ENCODE measurements at places on chromosomes 1 and 21. TPM values are rescaled to one million over a fixed set of nuclear protein-coding genes. Genes with fewer than 3 reads are reported as not detected.

Gene RAB7B
- total RNA-seq: 2.4 TPM

DNA sequence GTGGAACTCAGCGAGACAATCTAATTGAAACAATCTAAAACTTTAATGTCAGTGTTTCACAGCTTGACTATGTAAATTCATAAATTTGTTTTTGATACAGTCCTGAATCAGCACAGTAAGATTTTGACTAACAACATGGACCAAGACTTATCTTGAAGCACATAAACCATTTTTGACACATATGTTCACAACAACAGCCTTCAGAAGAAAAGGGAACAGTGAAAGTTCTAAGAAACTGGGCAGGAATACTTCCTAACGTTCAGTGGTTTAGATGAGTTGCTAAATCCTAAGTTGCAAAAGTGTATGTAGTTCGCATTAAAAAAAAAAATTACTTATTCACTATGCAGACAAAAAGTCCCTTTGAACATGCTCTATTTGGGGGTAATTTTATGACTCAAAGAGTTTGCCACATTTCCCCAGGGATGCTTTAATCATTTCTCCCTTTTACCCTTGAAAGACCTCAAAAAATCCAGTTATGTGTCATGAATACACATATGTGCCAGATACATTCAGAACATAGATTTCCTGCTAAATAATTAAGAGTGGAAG is 120.2 kb downstream of the MRPL39 start:
- DNase-seq: no peak

GRCh38 chr1:247180581-247180980 is 8.8 kb upstream of the ZNF124 start:
- no peak for DNase-seq

DNA sequence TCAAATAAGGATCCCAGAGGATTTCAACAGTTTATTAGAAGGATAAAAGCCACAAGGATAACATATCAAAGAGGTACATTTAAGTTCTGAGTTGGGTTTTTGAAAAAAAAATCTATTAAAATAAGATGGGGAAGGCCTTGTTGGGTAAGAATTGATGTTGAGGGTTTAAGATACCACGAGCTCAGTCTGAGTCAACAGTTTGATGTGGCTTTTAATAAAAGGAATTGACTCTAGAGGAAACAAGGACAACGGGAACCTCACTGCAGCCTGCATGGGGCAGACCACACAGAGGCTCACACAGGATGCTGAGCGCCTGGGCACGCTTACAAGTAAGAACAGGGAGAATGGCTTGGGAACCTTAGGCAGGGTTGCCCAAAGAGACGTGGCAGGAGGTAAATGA is 107.5 kb downstream of the TIAM1 start:
- no peak for DNase-seq

Gene LCA5L
- 0.82 TPM for total RNA-seq

GRCh38 chr1:29668551-29669157 is 432.3 kb downstream of the PTPRU start:
- DNase-seq: no peak

DNA sequence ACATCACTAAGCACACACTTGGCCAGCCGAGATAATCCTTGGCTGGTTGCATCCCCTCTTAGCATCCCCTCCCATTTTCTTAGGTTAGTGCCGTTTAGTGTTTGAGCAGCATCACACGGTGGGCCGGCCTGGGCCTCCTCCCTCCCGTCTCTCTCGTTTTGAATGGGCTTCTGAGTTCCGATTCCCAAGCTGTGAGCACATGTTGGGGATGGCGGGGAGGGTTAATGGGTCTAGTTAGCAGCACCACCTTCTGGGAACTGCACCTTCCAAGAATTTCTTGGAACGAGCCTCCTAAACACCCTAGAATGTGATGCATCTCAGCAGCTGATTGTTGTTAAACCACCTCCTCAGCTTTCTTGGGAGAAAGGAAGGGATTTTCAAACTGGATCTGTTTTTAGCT is 73.3 kb downstream of the CNIH3 start:
- no peak for DNase-seq

DNA sequence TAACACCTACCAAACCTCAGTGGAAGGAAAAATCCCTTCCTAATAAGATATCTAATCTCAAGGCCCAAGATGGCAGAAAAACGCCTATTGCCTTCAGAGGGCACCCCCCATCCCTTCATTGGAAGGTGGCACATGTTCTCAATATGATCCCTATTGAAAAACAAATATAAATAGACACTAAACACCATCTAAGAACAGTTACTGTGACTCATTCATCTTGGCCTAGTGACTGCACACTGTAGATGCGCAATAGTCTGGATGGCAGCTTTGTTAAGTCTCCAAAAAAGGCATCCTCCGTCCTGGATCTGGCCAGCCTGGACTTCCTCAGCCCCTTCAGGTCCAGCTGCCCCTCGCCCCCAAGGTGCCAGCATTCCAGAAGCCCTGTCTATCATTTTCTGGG is 121.9 kb downstream of the CAPN8 start:
- DNase-seq: no peak

Gene MARK1
- 17.7 TPM for total RNA-seq

DNA sequence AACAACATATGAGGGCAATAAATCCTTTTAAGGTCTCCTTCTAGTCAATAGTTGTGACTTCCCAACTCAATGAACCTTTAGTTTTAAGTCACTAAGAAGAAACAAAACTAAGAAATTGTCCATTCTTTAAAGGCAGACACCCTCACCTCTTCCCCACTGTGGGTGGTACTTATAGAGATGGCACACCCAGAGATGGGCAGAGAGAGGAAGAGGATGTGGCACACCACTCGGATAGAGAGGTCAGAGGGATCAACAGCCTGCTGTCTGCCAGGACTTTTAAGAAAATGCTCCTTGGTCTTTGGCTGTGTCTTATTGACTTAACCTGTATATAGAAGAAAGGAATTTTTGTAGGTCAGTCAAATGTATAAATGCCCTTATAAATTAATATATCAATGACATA is 45.1 kb downstream of the FASLG start:
- DNase-seq: no peak

GRCh38 chr1:201028461-201028889 is 5.0 kb upstream of the KIF21B start:
- DNase-seq: no peak

GRCh38 chr1:245154429-245155271 is at the start of gene KIF26B:
Gene KIF26B, plus strand, starts transcription at chr1:245154985. Its CDS starts 440 bp downstream, at chr1:245155425.
- peak; percentile 42 for DNase-seq

GRCh38 chr21:44874497-44875315 is 1.2 kb upstream of the PTTG1IP start:
- peak; percentile 87 for DNase-seq

Gene PADI4
- 0.38 TPM for total RNA-seq

GRCh38 chr1:64404202-64404601 is 65.7 kb upstream of the CACHD1 start:
- DNase-seq: no peak

- no peak for DNase-seq
These were observed 192.3 kb downstream of the SLC45A1 start for GRCh38 chr1:8510041-8510823.

GRCh38 chr1:111454859-111455641 is 5.8 kb downstream of the ATP5PB start:
- no peak for DNase-seq

GRCh38 chr1:70085521-70085920 is 119.9 kb downstream of the LRRC40 start:
- no peak for DNase-seq

DNA sequence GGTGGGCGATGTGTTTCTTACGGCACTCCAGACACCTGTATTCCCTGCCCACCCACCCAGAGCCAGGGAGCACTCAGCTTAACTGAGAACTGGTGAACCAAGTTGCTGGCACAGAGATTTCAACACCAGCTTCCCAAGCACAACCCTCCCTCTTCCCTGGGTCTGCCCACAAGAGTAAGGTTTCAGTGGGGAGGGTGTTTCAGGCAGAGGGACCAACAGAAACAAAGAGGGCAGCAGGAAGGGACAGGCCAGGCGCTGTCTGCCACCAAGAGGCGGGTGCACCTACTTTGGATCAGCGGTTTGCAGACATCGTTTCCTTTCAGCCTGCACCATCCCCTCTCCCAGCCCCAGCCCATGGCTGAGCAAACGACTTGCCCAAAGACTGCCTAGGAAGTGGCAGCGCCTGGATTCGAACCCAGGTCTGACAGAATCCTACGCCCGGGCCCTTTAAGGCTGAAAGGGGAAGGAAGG is 21.9 kb upstream of the ALDH4A1 start:
- DNase-seq: no peak

Gene C1orf56
- 6.5 TPM for total RNA-seq

GRCh38 chr1:160146107-160146506 is 5.3 kb upstream of the ATP1A4 start:
- DNase-seq: no peak

- no peak for DNase-seq
These were observed 51.9 kb downstream of the SPSB1 start for GRCh38 chr1:9344426-9345200.

Gene OR6P1
- not detected for total RNA-seq

Gene ST6GALNAC3
- total RNA-seq: 4.6 TPM

GRCh38 chr1:228272331-228272791 is 64.5 kb downstream of the OBSCN start:
- DNase-seq: peak; percentile 15

GRCh38 chr1:244022311-244022710 is 28.8 kb upstream of the ZBTB18 start:
- no peak for DNase-seq

DNA sequence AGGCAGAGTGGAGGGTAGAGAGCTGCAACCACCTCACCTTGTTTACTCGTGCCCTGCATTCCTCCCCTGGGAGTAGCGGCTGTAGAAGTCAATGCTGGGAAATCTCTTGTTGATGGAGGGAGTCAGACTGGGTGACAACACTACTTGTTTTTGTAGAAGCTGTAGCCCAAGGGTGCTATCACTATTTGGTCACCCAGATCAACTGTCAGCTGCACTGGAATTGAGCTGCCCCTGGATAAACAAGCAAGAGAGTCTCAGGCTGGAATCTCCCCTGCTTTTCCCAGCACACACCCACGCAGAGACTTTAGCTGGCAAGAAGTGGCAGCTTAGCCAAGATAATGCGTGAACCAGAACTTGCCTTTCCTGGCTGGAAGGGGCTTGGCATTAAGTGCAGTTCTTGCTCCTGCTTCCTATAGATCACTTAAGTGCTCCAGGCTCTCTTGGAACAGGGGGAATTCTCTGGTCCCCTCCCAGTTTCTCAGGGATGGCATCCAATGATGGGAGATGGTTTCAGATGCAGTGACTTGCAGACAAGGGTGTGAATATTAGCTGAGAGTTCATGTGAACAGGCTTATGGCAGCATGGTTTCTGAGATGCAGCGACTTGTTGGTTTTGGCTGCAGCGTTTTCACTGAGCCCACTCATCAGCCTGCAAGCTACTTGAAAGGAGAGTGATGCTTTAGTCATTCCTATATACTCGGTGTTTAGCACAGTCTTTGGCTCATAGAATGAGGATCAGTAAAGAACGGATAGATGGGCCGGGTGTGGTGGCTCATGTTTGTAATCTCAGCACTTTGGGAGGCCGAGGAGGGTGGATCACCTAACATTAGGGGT is 16.8 kb downstream of the ATP2B4 start:
- DNase-seq: no peak

DNA sequence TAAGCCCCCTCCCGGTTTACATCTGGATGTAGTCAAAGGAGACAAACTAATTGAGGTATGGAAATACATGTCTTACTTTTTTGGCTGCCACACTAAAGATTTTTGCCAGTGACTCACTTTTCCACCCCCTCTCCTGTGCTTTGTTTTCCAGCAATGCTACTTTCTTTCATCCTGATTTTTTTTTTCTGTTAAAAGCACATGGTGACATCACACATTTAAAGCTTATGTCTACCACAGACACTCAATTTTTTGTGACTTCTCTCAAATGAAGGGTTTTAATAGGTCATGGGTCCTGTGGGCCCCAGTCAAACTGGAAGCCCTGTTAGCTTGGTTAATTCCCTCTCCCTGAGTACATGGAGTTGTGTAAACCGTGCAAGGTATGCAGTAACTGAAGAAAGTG is 2.2 kb downstream of the PPP1R8 start:
- DNase-seq: no peak

- no peak for DNase-seq
These were observed 292.0 kb upstream of the ADAMTS5 start for GRCh38 chr21:27258742-27259448.

DNA sequence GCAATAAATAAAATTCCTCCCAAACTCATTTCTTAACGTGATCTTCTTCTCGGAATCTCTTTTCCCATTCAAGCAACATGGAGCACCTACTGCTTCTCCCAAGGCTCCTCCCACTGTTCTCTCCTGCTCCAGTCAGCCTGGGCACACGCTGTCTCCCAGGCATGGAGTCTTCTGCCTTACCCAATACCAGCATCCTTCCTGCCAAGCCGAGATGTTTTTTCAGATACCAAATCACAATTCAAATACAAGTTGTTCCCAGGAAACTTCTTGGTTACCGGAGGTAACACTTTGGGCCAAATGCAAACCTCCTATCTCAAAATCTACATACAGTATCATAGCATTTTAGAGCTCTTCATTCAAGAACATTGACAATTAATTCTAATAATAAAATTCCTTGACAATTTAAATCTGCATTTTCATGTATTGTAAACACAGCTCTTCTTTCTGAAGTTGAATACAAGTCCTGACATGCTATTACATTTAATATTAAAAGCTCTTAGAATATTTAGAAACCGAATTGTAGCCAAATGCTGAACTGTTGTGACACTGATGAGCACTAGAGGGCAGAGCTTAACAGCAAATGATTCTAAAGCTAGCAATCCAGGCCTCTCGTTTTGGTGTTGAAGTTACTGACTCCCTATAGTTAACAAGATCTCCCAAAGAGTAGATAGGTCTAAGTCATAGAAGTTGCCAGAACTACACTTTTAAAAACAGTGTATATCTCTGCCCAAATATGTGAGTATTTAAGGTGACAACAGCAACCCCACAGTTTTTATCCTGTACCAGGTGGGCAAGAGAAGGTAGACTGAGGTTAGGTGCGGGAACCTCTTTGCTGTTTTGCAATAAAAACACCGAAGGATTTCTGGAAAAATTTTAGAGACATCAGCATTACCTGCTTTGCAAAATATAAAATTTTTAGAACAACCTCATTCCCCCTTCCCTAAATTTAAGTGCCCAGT is 52.3 kb downstream of the BCAR3 start:
- DNase-seq: no peak

DNA sequence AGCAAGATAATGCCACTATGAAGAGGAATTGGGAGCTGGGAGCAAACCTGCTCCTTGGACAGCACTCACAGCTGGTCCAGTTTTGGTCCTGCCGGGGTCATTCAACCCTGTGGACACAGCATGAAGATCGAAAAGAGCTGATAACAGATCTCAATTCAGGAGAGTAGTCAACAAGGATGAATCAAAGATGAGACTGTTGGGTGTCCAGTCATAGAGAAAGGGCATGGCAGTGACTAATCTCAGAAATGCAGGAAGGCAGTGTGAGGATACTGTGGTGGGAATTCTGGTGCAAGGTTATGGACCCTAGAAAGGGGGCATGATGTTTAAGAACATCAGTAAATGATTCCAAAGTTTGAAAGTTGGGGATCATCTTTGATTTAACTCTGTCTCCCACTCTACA is 261.4 kb upstream of the ZP4 start:
- DNase-seq: no peak

DNA sequence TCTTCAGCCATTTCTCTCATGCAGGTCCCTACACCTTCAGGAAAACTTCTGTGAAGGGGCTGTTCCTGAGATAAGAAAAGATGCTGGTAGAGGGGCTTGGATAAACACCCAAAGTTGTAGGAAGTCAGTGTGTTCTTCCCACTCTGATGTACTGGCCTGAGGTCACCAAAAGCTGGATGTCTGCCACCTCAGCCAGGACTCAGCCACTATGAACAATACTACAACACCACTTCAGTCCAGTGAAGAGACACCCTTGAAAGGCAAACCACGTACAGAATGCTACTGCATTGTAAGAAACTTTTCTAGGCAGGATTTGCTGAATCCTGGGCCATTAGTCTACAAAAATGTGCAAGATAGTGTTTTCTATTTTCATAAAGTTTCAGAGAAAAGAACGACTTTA is 2.4 kb downstream of the PTPN14 start:
- peak; percentile 62 for DNase-seq

Gene PLCH2
- total RNA-seq: 0.13 TPM

Gene ADORA1
- total RNA-seq: 27.9 TPM

All from left cardiac atrium (tissue), 4 donors.